Stimulated activated CD4-positive, alpha-beta T cell treated with anti-CD3 and anti-CD28 coated beads, Interleukin-1b, Interleukin-23, amount 100 ng/mL, for 4 hours (primary cell): ENCODE measurements at places on chromosomes 5 and 9.

DNA sequence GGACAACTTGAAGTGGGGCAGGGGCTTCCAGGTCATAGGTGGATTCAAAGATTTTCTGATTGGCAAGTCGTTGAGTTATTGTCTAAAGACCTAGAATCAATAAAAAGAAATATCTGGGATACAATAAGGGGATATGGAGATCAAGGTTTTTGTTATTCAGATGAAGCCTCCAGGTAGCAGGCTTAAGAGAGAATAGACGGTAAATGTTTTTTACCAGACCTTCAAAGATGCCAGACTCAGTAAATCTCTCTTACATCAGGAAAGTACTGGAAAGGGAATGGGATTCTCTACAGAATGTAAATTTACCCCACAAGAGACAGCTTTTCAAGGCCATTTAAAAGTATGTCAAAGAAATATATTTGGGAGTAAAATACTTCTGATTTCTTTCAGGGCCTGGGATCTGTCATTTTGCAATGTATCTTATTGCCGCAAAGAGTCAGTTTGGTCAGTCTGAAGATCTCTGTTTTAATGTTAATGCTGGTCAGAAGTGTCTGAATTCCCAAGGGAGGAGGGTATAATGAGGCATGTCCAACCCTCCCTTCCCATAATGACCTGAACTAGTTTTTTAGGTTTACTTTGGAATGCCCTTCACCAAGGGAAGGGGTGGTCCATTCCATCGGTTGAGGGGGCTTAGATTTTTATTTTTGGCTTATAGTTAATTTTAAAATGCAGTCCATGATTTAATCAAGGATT lies 13.6 kb upstream of the LYSMD3 start:
- DNase-seq: no peak

GRCh38 chr5:133889271-133889905 lies 79.0 kb downstream of the C5orf15 start:
- no peak for DNase-seq

- DNase-seq: no peak
These were observed 13.1 kb downstream of the RAB3C start for GRCh38 chr5:58595952-58596351.

DNA sequence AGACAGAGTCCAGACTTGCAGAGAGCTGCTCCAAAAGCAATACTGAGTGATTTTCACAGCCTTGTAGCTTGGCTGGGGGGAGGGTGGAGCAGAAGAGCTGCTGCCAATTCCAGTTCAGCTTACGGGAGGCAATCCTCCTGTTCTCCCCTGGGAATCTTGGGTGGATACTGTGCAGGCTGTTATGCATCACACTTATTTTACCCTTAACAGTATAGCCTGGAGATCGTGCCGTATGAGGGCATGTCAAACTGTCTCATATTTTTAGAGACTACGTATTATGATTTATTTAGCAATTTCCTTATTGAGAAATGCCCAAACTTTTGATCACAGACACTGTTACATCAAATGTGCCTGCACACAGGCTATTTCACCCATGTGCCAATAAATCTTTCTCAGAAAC lies 85.2 kb downstream of the BASP1 start:
- no peak for DNase-seq

- no peak for DNase-seq
These were observed 66.4 kb downstream of the DAPK1 start for GRCh38 chr9:87564111-87564510.

DNA sequence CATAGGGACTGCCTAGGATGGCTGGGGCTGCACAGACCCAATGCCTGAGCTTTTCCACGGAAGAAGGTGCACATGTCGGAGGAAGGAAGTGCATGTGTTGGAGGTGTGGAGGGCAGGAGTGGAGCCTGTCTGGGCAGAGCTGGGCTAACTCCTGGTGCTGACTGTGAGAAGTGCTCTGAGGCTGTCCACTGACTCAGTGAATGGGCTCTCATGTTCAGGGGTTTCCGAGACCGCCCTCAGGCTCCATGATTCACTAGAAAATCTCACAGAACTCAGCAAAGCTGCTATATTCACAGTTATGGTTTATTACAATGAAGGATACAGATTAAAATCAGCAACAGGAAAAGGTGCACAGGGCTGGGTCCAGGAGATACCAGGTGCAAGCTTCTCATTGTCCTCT lies 37.2 kb downstream of the NTNG2 start:
- DNase-seq: no peak

DNA sequence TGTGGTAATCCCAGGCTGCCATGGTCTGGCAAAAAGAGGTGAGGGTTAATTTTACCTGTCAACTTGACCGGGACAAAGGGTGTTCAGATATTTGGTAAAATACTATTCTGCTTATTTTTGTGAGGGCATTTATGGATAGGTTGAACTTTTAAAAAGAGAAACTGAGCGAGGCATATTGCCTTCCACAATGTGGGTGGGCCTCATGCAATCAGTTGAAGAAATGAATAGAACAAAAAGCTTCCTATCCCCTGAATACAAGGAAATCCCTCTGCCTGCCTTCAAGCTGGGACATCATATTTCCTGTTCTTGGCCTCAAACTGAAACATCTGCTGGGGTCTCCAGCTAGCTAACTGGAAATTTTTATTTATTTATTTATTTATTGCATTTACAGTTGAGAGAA lies 734.7 kb downstream of the IRX1 start:
- DNase-seq: no peak

DNA sequence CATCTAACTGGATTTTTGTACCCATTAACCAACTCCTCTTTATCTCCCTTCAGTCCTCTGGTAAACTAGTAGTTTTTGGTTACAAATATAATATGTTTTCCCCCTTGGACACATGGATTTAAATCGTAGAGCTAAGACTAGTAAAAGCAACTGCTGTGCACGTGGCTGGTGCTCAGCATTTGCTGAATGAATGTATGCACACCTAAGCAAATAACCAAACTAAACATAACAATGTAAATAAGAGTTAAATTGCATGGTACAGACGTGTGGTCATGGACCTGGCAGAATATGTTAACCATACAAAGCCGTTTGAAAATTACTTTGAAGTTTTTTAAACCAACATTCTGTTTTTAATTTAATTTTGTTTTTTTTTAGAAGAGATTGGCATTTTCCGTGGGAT lies 65.2 kb upstream of the FYB1 start:
- DNase-seq: no peak

DNA sequence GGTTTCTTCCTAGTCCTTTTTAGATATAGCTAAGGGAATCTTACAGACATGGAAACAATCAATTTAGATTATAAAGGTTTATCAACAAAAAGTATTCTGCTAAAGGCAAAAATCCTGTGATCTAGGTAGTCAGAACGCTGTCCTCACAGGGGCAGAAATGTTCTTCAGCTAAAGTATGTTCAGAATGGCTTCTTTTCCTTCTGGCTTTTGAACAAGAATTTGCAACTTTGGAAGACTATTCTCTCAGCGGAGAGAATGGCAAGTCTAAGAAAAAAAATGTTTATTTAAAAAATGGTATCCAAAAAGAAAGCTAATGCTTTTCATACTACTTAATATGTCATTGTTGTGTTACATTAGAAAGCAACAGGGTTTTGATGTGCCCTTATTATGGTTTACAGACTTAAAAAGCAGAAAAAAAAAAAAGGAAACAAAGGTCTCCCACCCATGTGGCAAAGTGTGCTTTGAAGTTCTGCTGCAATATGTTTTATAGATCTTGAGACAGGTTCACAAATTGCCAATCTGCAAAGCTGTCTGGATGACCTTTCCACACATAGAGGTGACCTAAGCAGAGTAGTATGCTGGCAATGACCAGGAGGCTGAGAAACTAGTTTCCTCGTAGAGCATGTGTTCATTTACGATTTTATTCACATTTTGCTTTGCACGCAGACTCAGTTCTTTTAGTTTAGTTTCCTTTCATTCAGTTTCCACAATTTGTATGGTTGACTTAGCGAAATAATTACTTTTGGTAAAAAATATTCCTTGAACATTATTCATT lies 45.1 kb upstream of the PJA2 start:
- no peak for DNase-seq

- no peak for DNase-seq
These were observed 72.6 kb downstream of the VAV2 start for GRCh38 chr9:133919253-133920115.

DNA sequence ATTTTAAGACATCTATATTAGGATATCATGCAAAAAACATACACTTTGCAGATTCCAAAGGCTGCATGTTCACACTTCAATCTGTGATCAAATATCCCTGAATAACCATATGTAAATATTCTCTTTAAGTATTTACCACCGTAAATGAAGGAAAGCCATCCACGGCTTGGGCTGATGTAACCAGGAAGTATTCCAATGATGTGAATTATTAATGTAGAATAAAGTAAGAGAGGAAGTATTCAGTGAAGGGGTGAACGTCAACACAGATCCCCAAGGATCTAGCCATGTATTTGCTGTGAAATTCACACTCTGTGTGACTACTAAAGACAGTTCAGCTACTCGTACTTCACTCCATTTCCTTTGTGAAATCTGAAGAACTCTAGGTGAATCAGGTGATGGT lies 75.2 kb downstream of the CDH6 start:
- no peak for DNase-seq

GRCh38 chr9:94014066-94014654 lies 59.0 kb upstream of the BARX1 start:
- no peak for DNase-seq

DNA sequence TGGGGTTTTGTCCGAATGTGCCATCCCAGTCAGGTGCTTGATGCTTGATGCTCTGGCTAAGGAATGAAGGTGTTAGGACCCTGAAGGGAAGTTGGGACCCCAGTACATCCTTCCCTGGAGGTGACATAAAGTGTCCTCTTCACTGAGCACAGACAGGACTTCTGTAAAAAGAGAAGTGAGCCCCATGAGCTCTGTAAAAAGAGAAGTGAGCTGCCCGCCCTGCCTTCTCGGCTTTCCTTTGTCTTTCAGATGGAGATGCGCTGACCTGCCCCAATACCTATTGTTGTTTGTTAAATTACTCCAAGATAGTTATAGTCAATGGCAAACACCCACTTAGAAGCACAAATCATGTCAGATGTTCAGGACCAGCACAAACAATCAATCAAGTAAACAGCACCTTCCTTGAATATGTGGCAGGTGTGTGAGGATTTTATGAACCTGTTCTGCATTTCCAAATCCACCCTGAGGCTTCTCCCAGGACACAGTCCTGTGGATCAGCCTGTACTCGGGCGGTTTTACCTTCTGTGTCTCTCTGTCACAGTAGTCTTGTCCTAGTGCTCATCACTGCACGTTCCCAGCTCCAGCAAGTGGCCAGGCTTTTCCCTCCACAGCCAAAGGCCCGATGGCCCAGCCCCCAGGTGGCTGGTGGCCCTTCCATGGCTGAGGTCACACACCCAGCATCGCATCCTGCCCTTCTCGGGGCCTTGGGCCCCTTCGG lies 191.4 kb downstream of the MTRR start:
- no peak for DNase-seq

- DNase-seq: no peak
These were observed 362.3 kb downstream of the MAT2B start for GRCh38 chr5:163867738-163868137.

- DNase-seq: no peak
These were observed 39.2 kb downstream of the EXOSC2 start for GRCh38 chr9:130732793-130733221.

GRCh38 chr5:158840193-158840592 lies 259.5 kb downstream of the EBF1 start:
- no peak for DNase-seq

DNA sequence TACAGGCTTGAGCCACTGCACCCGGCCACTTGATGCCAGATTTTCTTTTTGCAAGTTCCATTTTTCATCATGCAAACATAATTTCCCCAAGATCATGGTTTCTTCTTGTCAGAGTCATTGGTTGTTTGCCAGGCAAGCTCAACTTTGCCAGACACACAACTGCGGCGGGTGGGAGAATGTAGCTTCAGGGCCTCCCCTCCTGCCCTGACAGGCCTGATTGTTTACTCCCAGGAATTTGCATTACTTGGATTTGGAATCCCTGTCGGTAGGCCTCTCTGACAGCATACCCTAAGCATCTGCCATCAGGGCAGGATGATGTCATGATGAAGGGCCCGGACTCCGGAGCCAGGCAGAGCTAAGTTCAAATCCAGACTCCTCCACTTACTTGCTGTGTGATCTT lies 15.1 kb downstream of the RPS14 start:
- no peak for DNase-seq

GRCh38 chr9:134004131-134004873 lies 12.2 kb upstream of the VAV2 start:
- DNase-seq: no peak

GRCh38 chr9:70529833-70530232 lies 115.4 kb upstream of the KLF9 start:
- DNase-seq: no peak

DNA sequence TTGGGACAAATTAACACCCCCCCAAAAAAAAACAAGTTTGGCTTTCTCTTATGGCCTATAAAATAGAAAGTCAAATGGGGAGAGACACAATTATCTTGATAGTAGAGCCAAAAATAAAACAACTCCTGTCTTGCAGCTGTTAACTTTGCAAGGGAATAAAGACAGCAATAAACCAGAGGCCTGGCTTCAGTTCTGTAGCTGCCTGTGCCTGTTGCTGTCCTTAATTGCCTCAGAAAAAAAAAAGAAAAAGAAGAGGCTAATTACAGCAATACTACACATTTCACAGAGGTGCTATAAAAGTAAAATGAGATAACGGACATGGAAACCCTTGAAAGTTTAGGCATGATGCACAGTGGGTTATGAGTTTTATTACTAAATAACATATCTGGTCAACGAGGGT lies 170.7 kb upstream of the IRX1 start:
- DNase-seq: no peak

DNA sequence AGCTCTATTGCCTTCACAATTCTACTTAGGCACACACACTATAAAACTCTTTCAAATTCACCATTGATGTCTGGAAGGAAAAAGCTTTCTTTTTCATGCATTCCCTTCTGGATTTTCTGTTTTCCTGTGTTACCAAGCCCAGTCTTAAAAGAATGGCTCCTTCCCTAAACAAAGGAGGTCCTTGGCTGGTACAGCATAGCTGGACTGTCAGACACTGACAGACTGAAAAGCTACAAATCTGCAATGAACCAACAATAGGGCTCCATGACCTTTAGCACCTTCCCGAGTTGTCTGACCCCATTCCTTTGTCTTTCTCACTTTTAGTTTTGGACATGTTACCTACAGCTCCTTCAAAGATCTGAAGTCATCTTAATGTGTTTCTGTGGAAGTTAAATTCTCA lies 382.5 kb downstream of the TMEM161B start:
- no peak for DNase-seq

DNA sequence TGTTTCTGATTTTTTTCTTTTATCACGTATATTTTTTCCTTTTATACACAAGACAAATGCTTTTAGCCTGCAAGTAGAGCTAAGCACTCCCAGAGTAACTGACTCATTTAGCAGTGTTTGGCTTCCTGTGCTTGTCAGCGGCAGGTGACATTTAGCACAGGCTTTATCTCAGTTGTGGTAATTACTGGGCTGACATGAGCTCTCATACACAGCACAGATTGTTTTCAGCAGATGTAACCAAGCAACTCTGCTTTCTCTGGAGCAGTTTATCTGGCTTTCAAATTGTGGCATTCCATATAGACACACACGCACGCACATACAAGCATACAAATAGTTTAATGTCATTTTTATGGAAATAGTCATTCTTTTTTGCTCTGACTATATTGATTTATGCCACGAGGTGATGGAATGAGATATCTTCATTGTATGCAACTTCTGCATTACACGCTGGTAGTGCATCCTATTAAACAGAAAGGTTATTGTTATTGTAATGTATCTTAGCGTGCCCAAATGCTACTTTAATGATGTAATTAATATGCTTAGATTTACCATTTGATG lies 379.0 kb upstream of the GRAMD2B start:
- no peak for DNase-seq
